ENCODE measurements at places on chromosomes 5 and 9.

- no peak for DNase-seq
Observed at GRCh38 chr5:113520429-113520828, 6.9 kb downstream of the YTHDC2 start.

- DNase-seq: no peak
Observed at GRCh38 chr5:157485811-157486210, 25.8 kb downstream of the NIPAL4 start.

- DNase-seq: no peak
Observed at GRCh38 chr5:134570886-134571285, 45.4 kb downstream of the JADE2 start.

DNA sequence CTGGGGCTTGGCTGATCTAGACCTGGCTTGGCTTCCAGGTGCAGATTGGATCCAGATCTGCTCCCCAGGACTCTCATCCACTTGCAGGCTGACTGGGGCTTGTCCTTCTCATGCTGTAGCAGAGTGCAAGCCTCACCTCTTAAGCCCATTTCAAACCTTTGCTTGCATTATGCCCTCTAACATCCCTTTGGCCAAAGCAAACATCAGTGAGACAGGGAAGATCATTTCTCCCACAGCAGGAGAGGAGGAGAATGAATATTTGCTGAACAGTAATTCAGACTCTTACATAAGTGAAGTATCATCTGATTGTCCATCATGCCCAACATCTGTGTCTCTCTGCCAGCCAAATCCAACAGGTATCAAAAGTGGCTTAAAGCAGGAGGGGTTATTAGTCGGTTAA lies 194.9 kb downstream of the C9orf152 start:
- no peak for DNase-seq

- no peak for DNase-seq
Observed at GRCh38 chr9:129164246-129164930, 13.7 kb downstream of the IER5L start.

DNA sequence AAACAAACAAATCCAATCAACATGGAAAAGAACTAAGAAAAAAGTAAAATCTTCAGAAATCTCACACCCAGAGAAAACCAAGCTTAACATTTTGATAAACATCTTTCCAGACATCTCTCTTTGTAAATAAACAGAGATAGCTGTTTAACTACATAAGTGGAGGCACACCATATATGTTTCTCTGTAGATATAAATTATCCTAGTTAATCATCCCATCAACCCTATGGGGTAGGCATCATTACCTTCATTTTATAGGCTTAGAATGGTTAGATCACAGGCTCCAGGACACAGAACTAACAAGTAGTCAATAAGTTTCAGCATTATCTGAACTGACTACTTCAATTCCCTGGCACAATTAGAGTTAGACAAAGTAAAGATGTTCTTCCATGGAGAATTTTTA lies 22.4 kb upstream of the NDFIP1 start:
- DNase-seq: no peak

GRCh38 chr9:24572406-24572805 lies 26.7 kb upstream of the IZUMO3 start:
- DNase-seq: no peak
